ENCODE measurements at places on chromosomes 12 and 14.

GRCh38 chr14:55366271-55366670, 45.4 kb downstream of the ATG14 start:
- no peak for DNase-seq

- no peak for DNase-seq
These were observed 55.1 kb downstream of the TTLL5 start for GRCh38 chr14:75715926-75716780.

GRCh38 chr14:81594012-81594411, 60.4 kb upstream of the SEL1L start:
- no peak for DNase-seq

- no peak for DNase-seq
These were observed 43.9 kb upstream of the CTDSP2 start for GRCh38 chr12:57890191-57891115.

Data from PC-9 (cell line).